ENCODE measurements at places on chromosomes 16 and 17. TPM values are rescaled to one million over a fixed set of nuclear protein-coding genes. Genes with fewer than 3 reads are reported as not detected.

Gene SLFN12L
- total RNA-seq, result not detected

Gene SNX20
- not detected for total RNA-seq

Gene NEUROD2
- 116 TPM for total RNA-seq

Gene HBM
- 7.8 TPM for total RNA-seq

Gene DECR2
- total RNA-seq, result 12.5 TPM

Gene KCNJ16
- 2.5 TPM for total RNA-seq

Gene GAS7
- 94.5 TPM for total RNA-seq

Gene KRTAP4-3
- not detected for total RNA-seq

Gene HSPB9
- total RNA-seq, result not detected

Gene C17orf67
- 1.3 TPM for total RNA-seq

Gene RTN4RL1
- 27.9 TPM for total RNA-seq

Gene SRL
- total RNA-seq, result not detected

Gene MYL11
- not detected for total RNA-seq

Gene CACNG3
- 4.4 TPM for total RNA-seq

Gene CACNG5
- total RNA-seq, result 0.63 TPM

Gene CAPNS2
- total RNA-seq, result not detected

Gene ARMC7
- total RNA-seq, result 4.7 TPM

Gene CCL17
- total RNA-seq, result not detected

Data from parietal lobe (tissue), 2 donors.